ENCODE measurements at places on chromosomes 13 and 19.

GRCh38 chr13:21738630-21739029, 67.8 kb downstream of the FGF9 start:
- no peak for DNase-seq

- no peak for DNase-seq
Measured at GRCh38 chr19:34306213-34306661, 51.9 kb downstream of the GARRE1 start.

- DNase-seq = no peak
Measured at GRCh38 chr19:35436477-35437405, 11.3 kb upstream of the FFAR2 start.

DNA sequence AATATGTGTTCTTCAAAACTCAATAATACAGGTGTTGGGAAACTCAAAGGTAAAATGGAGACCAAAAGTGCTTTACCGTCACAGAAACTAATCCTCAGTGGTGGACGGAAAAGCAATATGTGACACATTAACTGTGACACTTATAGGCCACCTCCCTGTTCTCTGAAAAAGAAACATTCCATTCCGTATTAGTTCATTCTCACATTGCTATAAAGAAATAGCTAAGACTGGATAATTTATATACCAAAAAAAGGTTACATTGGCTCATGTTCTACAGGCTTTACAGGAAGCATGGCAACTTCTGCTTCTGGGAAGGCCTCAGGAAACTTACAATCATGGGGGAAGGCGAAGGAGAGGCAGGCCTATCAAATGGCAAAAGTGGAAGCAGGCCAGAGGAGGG, 435.3 kb upstream of the HTR2A start:
- DNase-seq = no peak

GRCh38 chr19:45508861-45509691, 1.8 kb downstream of the VASP start:
- DNase-seq = no peak

DNA sequence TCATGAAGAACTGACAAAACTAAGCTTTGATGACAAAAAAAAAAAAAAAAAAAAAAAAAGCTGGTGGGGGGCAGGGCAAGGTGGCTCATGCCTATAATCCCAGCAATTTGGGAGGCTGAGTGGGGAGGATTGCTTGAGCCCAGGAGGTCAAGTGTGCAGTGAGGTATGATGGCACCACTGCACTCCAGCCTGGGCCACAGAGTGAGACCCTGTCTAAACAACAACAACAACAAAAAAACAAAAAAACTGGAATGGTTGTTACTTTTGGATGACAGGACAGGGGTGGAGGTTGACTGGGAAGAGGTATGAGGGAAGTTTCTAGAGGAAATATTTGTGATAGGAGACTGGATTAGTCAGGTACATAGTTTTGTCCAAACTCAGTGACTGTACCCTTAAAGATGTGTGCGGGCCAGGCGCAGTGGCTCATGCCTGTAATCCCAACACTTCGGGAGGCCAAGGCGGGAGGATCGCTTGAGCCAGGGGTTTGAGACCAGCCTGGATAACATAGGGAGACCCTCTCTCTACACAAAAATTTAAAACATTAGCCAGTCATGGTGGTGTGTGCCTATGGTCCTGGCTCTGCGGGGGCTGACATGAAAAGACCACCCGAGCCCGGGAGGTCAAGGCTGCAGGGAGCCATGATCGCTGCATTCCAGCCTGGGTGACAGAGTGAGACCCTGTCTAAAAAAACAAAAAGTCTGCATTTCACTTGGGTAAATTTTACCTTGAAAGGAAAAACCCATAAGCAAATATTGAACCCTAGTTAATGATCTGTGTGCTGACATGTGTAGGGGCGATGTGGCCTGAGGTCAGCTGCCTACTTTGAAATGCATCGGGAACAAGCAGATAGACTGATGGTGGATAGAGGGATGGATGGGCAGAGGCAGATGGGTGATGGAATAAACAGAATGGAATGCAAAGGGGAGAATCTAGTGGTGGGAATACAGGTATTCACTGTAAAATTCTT, 37.0 kb downstream of the CERS4 start:
- no peak for DNase-seq

DNA sequence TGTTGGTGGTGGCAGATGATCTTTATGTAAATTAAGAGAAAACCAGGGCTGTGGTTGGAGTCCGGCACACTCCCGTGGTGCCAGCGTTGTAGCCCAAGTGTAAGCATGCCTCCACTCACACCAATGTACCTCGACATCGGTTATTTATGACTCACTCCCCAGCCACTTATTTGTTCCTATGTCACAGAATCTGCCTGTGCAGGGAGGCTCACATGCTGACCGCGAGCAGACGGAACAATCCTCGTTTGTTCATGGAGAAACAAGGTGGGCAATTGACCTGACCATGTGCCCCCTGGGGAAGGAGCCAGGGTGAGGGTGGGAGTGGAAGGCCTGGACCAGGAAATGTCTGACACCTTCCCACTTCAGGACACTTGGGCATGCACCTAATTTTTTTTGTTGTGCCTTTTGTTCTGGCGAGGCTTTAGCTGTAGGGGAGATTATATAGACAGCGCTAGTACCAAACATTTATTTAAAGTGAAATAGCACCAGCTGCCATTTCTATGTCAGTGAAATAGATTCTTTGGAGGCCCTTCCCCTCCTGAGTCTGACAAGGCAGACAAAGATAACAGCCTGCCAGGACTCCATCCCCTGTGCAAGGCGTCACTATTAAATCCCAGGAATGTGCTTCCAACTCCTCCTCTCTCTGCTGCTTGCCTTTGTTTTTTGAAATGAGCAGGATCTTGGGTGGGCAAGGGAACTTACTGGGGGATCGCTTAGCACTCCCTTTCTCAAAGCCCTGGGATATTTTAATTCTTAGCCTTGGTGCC, 394.2 kb downstream of the FGF9 start:
- DNase-seq = no peak

GRCh38 chr13:33181264-33181663, 104.3 kb downstream of the STARD13 start:
- no peak for DNase-seq

GRCh38 chr13:94583926-94584325, 12.0 kb downstream of the TGDS start:
- no peak for DNase-seq

DNA sequence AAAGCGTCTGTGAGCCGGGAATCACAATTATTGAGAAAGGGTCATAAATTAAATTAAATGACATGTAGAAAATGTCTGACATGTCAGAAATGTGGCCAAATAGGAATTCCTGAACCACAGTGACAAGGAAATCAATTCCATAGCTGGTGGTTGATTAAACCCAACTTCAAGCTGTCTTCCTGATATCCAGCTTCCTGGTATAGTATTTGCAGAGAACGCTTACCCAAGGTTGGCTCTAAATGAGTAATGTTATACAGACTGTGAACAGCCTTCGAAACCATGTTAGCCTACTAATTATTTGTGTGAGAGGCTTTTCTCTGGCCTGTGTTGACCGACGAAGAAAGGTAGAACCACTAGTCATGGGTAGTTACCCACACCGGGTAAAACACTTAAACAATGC, 347.2 kb downstream of the RFC3 start:
- DNase-seq = no peak

DNA sequence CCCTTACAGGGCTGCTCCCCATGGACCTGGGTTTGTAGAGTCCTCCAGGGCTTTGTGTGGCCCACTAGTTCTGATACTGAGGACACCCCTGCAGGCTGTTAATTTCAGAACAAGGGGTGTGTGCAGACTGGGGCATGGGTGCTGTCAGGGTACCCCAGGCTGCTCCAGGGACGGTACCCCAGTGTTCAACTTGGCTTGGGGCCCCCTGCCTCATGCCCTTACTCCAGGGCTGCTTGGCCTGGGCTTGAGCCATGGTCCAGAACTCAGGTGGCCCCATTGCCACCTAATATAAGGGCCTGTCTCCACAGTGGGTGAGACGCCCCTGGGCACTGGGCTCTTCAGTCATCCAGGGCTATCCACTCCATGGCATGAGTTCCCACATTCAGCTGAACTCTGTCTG, 1417.6 kb downstream of the UQCRFS1 start:
- no peak for DNase-seq

DNA sequence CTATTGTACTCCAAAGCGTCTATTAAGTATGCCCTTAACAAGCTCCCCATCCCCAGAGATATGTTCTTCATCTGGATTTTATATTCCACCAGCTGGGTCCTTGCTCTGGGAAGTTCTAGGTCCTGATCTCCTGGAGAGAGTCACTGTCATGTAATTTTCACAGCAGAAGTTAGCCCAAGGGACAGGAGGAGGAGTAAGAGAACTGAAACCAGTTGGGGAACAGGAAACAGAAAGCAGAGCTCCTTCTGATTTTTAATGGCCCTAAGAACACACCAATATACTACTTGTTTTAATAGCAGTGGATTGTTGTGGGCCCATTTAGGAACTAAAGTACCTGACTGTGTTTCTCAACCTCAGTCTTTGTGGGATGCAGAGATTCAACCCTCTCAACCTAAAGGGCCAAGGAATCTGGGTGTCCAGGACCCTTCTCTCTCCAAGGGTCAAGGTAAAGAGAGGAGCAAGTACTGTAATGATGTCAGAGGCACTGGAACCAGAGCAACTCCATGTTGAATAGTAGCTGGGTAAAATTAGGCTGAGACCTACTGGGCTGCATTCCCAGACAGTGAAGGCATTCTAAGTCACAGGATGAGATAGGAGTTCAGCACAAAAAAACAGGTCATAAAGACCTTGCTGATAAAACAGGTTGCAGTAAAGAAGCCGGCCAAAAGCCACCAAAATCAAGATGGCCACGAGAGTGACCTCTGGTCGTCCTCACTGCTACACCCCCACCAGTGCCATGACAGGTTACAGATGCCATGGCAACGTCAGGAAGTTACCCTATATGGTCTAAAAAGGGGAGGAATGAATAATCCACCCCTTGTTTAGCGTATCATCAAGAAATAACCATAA, 8.1 kb upstream of the FPR3 start:
- DNase-seq = no peak

GRCh38 chr13:103078158-103078557, 11.9 kb upstream of the SLC10A2 start:
- no peak for DNase-seq
